ENCODE measurements at places on chromosomes 11 and 22.

- no peak for DNase-seq
Measured at GRCh38 chr11:83540728-83541127, 254.6 kb upstream of the CCDC90B start.

GRCh38 chr11:27040302-27041115, at the start of gene BBOX1:
TSS of gene BBOX1 (plus strand) at chr11:27040815. CDS start at chr11:27055431, 14,616 bp downstream.
- no peak for DNase-seq

GRCh38 chr11:131038597-131038996, 122.3 kb upstream of the SNX19 start:
- peak; percentile 36 for DNase-seq

GRCh38 chr22:29306835-29307595, 565 bp downstream of the GAS2L1 start:
- DNase-seq, result peak; percentile 44

DNA sequence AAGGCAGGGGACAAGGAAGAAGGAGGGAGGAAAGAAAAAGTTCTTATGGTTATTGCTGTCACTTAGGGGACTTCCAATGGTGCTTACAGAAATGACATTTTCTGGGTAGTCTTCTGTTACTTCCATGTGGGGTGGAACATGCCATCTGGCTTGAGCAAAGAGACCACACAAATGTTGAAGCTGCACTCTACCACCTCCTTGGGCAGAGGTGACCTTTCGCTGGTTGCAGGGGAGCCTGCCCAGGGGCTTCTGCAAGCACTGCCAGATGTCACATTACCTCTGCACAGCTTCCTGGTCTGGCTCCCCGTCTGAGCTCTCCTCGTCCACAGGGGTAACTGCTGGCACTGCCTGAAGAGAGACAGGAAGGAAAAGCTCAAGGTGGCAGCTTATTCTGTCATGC, 32.6 kb upstream of the APOA1 start:
- DNase-seq, result no peak

GRCh38 chr11:5643585-5643984, 18.8 kb downstream of the TRIM34 start:
- no peak for DNase-seq

DNA sequence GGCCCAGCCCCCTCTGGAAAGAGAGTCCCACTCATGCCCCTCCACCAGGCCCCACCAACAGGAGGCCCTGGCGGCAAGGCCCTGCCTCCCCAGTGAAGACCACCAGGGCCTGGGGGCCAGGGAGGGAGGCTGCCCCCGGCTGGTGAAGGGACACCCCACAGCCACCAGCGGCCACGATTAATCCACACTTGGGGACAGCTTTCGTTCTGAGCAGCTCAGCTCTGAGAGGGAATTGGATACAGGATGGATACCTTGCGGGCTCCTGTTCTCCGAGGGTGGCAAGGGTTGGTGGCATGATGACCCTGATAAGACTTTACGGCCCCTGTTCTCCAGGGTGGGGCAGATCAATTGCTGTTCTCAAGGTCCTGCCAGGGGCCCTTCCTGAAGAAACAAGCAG, 6.9 kb upstream of the NLRP6 start:
- no peak for DNase-seq

- DNase-seq, result no peak
Measured at GRCh38 chr11:121465709-121466062, 12.9 kb upstream of the SORL1-AS1 start.

- DNase-seq, result no peak
Measured at GRCh38 chr11:67098799-67099429, 20.1 kb upstream of the KDM2A start.

DNA sequence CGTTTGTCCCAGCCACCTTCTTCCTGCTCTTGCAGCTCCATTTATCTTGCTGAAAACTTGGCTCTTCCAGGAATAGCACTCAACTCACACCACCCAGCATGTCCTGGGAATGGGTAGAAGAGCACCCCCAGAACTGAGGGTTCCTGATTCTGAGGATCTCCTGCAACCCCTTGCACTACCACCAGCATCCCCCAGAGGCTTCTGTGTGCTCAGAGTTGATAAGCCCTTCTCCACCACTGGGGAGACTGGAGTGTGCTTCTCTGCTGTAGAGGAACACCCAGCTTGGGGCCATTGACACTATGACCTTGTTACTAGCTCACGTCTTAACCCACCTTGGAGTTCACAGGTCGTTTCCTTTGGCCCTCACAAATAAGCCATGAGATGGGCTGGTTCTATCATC, 121.0 kb downstream of the GRIK4 start:
- no peak for DNase-seq

DNA sequence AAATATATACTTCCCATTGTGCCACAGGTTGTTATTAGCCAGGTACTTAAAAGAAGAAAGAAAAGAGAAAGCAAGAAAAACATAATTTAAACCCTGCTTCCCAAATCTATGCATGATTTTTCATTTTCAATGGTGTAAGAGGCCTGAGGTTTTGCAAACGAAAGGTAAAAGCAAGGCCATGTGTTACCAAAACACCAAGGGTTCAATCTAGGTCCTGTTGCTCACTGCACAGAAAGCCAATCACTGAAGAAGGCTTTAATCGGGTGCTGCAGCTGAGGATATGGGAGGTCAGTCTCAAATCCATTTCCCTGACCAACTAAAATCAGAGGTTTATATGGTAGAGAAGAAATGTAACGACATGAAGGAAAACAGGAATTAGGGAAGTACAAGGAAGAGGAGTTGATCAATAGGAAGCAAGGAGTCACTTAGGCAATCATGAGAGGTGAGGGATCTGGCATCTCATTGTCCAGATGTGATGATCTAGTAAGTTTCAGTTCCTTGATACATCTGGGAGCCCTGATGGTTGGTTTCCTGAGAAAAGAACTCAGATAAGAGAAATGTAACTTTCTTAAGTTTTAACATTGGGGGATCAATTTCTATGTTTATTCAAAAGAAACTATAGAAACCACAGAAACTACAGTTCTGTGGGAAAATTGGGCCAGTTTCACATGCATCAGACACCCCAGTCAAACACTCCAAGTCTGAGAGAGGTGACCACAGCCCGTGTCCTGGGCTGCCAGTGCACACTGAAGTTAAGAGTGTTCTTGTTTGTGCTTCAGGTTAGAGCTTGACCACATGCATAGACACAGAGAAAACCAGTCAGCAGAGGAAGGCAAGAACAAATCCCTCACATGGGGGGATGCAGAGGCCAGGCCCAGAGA, 18.1 kb upstream of the DKK3 start:
- DNase-seq, result no peak

DNA sequence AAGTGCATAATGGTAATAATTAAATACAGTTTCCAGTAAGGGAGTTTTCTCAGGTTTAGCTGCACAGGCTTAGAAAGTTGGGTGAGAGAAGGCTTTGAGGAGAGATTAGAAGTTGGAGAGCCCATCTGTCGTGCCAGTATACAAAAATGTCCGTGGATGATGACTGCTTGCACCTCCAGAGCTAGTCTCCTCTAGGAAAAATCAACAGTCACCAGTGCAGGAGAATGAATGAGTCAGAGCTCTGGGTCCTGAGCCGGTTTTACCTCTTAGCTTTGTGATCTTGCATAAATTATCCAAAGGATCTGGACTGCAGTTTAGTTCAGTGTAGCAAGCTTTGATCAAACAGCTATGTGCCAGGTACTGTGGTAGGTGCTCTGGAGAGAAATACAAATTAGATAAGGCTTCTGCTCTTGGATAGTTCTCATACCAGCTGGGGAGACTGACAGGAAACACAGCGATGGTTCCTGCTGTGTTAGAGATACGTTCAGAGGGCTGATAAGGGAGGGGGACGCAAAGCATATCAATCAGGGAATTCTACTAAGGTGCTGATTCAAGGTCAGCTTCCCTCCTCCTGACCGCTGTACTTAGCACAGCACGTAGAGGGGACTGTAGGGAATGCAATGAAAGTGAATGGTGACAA, 125.9 kb downstream of the TEAD1 start:
- DNase-seq, result peak; percentile 89

DNA sequence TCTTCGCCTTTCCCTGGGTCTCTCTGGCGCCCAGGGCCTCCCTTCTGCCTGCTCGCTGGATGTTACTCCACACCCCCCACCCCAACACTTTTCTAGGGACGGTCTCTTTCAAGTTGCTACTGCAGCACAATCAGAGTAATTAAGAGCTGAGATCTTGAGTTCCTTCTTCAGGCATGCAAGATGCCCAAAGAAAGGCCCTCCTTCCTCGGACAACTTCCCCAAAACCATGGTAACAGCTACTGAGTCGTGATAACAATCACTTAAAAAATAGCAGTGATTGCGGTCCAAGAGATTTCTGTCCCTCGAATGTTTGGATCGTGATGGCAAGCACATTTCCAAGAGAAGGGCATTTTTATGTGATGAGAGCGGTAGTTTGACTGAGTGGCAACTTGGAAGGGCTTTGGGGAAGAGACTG, 638 bp upstream of the TENM4 start:
- DNase-seq, result no peak

DNA sequence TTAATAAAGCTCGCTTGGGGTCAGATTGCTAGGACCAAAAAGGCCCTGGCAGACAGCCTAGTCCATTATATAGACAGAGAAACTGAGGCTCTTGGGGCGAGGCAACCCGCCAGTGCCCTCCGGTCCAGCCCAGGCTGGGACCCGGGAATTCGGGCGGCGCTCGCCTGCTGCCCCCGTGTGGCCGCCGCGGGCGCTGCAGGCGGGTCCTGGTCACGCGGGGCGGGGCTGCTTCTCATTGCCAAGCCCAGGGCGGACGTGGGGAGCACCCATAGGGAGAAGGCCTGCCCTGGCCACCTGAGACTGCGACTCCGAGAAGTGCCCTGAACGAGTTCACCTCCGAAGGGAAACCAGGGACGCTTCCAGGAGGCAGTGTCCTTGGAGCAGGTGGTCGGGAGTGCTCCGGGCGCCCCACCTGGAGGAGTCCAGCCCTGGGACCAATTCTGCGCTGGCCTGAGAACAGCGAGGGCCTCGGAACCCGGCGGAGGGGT, 36.0 kb upstream of the CSNK1E start:
- DNase-seq, result no peak

DNA sequence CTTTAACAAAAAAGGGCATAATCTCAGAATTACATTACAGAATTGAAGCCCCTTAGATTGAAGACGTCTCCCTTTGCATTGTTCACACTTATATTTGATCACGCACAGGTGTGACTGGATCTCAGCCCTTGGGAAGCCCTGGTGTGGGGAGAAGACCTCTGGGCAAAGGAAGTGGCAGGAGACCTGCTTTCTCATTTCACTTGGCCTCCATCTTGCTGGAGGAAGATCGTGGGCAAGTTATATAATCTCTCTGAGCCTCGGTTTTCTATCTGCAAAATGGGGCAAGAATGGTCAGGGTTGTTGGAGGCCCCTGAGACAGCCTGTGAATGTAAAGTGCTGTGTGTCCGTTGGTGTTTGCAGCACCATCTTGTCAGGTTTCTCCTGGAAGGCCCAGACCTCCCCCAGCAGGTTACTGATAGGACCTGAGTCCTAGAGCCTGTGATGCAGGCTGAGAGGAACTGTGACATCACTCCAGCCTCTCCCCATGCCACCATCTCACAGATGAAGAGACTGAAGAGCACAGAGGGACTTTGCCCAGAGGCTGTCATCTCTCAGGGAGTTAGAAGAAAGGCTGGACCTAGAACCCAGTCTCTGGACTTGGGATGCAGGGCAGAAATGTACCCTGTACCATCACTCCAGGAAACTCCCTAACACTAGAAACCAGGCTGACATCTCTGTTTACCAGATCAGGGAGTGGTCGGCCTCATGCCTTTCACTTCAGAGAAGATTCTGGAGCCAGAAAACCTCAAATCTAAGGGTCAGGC, 1.1 kb upstream of the APOA1 start:
- no peak for DNase-seq

DNA sequence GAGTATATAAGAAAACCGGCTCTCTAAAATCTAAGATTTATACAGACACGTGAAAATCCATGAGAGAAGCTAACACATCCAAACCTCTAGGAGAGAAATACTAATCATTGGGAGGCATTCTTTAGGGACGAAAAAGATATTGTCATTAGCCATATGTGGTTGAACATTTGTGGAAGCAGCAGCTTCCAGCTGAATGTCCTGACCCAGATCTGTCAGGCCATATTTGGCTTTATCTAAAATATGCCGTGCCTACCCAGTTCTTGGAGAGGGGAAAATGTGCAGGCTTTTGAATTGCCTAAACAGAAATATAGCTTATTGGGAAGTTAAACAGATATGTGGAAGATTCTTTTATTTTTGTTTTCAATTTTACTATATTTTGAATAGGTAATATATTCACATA, 6.4 kb downstream of the CCDC89 start:
- no peak for DNase-seq

DNA sequence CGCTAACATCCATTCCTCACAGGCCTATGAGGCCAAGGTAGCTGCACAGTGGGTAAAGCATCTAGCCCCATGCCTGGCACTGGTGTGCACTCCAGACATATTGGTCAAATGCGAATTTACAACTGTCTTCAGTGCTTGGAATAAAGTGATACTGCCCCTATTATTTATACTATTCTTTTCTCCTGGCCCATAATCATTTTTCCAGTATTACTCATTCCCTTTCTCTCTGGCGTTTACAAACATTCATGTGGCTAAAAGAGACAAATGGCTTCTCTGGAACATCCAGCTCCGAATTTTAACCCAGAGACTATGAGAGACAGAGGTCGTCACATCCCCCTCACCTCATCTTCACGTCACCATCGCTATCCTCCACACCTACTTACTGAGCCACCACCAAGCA, 87.2 kb upstream of the PITPNB start:
- no peak for DNase-seq

DNA sequence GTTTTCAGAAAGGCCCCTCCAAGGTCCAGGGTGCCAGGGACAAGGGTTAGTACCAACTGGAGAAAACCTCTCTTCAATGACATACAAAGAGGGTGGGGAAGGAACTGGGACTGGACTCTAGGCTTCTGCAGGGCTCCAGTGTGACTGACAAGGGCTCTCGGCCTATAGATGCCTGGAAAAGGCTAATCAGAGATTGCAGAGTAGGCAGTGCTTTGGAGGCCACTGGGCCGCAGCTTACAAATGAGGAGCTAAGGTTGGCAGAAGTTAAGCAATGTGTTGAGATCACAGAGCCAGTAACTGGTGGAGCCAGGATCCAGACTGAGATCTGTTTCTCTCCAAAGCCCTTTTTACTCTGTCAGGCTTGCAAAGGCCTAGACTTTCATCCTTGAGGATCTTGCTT, 7.4 kb upstream of the DGKZ start:
- no peak for DNase-seq

DNA sequence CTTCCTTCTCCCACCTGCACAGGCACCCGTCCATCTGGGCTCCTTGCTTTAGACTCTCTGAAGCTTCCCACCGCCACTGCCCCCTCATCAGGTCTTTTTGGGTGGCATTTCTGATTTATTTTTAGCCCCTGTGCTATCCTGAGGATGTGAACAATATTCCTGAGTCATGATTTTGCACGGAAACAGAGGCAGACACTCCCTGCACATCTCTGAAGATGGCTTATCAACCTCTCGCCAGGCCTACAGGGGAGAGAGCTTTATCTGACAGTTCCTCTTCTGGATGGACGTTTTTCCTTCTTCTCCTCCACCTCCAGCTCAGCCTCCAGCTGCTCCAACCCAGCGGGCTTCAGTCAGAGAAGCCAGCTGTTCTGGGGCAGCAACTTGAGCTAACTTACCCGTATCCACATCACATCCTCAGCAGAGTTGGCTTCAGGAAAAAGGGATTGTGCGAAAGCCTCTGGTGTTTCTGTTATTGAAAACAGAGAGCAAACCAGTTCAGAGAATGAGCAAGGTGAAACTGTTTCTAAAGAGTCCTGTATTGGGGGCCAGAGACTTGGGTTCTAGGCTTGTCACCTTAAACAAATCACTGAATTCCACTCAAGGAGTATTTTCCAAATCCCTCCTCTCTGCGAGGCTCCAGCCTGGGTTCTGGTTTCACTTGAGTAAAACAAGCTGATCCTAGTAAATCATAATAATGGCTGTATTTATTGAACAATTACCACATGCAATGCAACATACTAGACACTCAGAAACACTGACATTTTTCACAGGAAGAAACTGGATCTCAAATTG, 33.1 kb upstream of the ETS1 start:
- DNase-seq, result no peak

- no peak for DNase-seq
Measured at GRCh38 chr11:63404161-63404935, 34.8 kb downstream of the SLC22A9 start.
